ENCODE measurements at places on chromosomes 3 and 15.

GRCh38 chr3:150462108-150462507 is 54.0 kb downstream of the TSC22D2 start:
- DNase-seq = no peak

- peak; percentile 25 for DNase-seq
Measured at GRCh38 chr3:31196881-31197364, 302.5 kb upstream of the GADL1 start.

- DNase-seq = no peak
Measured at GRCh38 chr3:65052101-65052500, 364.3 kb upstream of the ADAMTS9 start.

DNA sequence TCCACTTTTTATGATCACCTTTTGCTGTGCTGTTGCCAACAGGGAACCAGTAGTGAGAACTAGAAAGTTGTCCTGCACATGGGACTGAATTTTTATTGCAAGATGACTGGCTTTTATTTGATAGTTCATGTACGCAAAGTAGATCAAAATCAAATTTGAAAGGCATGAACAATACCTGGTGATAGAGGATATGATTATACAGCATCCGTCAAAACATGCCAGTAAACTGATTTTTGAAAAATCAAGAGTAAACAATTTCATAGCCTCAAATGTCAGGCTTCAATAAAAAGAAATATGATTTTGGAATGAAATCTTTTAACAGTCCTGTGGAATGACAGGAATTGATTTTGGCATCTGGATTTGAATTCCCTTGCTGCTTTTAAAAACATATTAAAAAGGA is 219.6 kb upstream of the LRRN1 start:
- DNase-seq = no peak

DNA sequence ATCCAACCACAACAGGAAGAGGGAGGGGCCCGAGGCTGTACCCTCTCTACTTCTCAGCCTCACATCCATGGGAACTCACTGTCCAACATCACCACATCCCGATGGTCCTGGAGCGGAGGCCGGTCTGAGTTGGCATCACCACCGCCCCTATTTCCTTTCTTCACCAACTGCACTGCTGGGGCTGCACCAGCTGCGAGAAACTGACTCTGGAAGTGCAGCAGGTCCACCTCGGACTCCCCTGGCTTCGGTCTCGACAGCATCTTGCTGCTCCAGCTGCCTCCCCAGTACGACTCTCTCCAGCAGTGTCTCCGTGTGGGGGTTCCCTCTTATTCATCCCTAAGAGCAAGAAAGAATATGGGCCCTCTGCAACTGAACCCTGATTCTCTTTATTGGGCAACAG is 7.2 kb downstream of the RPAP1 start:
- no peak for DNase-seq

DNA sequence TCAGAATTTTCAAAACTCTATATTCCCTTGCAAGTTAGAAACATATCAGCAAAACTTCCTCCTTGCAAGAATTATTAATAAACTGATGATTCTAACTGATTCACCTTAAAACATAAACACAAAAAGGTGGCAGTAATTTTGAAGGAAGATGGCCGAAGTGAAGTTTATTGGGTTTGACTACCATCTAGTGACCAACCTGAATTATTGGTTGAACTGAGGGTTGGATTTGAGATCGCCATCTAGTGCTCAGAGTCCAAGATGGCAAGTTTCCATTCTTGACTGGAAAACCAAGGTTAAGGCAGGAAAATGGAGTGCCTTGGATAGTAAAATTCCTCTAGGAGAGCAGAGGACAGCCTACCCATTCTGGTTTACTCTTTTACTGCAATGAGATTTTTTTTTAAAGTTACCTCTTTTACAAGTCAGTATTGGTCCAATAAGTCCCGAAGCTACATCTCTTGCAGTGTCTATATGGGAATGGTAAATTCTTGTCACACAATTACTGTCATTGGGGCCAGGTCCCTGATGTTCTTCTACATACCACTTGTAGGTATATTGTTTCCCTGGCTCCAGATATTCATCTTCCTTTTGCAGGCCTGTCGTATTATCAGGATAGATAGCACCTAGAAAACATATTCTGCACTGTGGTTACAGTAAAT is 51.6 kb upstream of the CP start:
- DNase-seq = peak; percentile 66

GRCh38 chr3:32493437-32494414 is 8.9 kb downstream of the CMTM6 start:
- no peak for DNase-seq

GRCh38 chr3:127405010-127405598 is 117.3 kb upstream of the PRR20G start:
- no peak for DNase-seq
